ENCODE measurements at places on chromosomes 5 and 9.

GRCh38 chr5:74424162-74424868 lies 216.2 kb downstream of the ENC1 start:
- H3K27me3 ChIP-seq: no peaks in the 10 kb centered on the region
- H3K4me3 ChIP-seq: no peak overlapping the region
- no peak overlapping the region for H3K27ac ChIP-seq
- DNase-seq: no peak

- H3K4me3 ChIP-seq: no peak overlapping the region
- H3K27me3 ChIP-seq: peaks cover 11% of the 10 kb centered on the region
- H3K36me3 ChIP-seq: no peaks in the 10 kb centered on the region
- no peak overlapping the region for H3K27ac ChIP-seq
Observed at GRCh38 chr9:132546148-132547051, 36.0 kb upstream of the BARHL1 start.

- H3K36me3 ChIP-seq: no peaks in the 10 kb centered on the region
- H3K27me3 ChIP-seq: no peaks in the 10 kb centered on the region
- DNase-seq: no peak
- H3K27ac ChIP-seq: no peak overlapping the region
- no peaks in the 10 kb centered on the region for H3K4me1 ChIP-seq
Observed at GRCh38 chr5:7436521-7436920, 40.6 kb downstream of the ADCY2 start.

- H3K27ac ChIP-seq: no peak overlapping the region
- no peaks in the 10 kb centered on the region for H3K27me3 ChIP-seq
- H3K36me3 ChIP-seq: no peaks in the 10 kb centered on the region
- no peak overlapping the region for H3K4me3 ChIP-seq
- DNase-seq: no peak
Observed at GRCh38 chr9:127049044-127049443, 73.4 kb downstream of the ANGPTL2 start.

DNA sequence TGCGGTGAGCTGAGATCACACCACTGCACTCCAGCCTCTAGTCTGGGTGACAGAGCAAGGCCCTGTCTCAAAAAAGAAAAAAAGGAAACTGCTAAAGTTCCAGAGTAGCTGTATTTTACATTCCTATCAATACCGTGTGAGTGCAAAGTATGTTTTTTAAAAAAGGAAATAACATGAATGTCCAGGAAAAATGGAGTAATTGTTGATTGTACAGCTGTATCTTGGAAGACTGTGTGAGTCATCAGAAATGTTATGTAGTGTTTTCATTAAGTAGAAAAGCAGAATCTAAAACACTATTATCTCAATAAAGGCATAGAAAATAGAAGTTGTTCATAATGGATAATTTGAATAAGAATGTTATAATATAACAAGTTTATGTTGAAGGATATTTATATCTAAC lies 53.9 kb downstream of the ZCCHC7 start:
- H3K27ac ChIP-seq: no peak overlapping the region
- no peaks in the 10 kb centered on the region for H3K27me3 ChIP-seq
- DNase-seq: no peak
- H3K4me1 ChIP-seq: no peaks in the 10 kb centered on the region
- H3K36me3 ChIP-seq: no peaks in the 10 kb centered on the region
- H3K4me3 ChIP-seq: no peak overlapping the region

Data from heart left ventricle (tissue), 16 donors.